ENCODE measurements at places on chromosomes 5 and 9.
A peak's percentile ranks its signal among the peaks of the same experiment; 100 is the strongest.

DNA sequence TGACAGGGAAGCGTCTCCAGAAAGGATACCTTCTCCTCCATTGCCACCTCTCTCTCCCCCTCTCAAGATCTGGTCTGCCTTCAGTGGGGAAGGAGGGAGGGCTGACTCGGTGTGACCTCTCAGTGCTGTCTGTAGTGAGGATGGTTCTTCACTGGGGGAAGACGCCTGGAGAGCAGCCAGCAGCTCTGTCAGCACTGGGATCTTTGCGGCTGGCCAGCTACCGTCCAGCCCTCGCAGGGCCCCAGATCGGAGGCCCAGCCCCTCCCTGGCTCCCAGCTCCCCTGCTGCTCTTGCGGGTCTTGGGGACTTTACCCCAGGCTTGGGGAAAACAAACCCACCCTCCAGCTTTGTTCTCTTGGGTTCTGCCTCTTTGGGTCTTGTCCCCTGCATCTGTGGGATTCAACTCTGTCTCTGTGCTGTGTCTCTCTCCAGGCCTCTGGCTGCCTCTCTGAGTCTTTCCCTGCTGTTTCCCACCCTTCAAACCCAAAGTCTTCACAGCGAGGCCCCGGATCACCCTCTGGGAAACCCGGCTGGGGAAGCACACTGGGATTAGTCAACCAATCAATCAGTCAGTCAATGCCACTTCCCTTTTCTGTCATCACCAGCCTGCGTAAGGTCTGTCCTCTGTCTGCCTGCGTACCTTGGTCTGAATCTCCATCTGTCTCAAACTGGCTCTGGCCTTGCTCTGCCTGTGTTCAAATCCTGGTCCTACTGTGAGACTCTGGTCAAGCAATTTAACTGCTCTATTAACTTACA is 23.0 kb downstream of the FGF18 start:
- DNase-seq = peak; percentile 54

GRCh38 chr5:134813827-134814226 is 31.9 kb upstream of the C5orf24 start:
- DNase-seq = no peak

DNA sequence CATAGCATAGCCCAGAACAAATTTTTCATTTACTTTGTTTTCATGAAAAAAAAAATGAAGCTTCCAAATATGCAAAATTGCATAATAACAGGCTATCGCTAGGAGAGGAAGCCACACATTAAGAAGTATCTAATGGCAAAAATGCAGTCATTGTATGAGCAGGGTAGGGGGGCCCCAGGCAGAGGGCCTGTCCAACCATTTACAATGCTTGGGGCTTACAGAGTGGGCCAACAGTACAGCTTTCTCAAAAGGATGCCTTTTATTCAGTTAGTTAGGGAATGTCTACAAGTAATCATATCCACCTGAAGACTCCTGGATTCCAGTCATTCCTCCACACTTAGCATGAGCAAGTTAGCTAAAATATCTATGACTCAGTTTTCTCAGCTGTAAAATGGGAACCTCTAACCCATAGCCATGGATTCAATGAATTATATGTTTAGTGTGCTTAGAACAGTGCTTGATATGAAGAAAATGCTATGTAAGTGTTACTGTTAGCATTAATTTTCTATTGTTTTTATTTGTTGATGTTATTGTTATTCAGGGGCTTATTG is 117.7 kb downstream of the GAS1 start:
- no peak for DNase-seq

- DNase-seq = peak; percentile 4
Measured at GRCh38 chr5:50593681-50594080, 72.8 kb upstream of the PARP8 start.

GRCh38 chr9:137077010-137077747 is at the start of gene UAP1L1:
Gene UAP1L1, plus strand, starts transcription at chr9:137077517. Its CDS starts 16 bp downstream, at chr9:137077533.
- DNase-seq = peak; percentile 52

DNA sequence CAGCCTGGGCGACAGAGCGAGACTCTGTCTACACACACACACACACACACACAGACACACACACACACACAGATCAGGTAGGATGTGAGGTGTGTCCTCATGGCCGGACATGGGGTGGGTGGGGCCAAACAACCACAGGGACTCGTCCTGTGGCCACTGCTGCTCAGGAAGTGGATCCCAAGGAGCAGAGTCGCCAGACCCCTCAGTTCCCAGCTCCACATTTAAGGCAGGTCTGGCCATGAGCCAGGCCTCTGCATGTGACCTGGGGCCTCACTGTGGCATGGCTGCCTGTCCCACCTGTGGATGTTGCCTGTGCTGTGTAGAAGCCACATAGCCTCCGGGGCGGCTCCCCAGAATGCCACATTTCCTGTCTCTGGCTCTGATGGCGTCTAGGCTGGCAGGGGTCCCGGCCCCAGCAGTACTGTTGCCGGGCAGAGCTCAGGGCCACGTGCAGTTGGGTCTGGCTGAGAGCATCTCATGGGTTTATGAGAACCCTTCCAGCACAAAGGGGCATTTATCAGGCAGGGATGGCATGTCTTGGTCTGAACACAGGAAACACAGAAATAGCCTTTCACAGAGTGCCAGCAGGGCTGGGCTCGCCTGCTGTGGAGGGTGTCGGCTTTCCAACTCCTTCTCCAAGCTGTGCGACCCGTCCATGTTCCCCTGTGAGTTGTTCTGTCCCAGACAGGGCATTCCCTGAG is 9.9 kb upstream of the NINJ1 start:
- no peak for DNase-seq

DNA sequence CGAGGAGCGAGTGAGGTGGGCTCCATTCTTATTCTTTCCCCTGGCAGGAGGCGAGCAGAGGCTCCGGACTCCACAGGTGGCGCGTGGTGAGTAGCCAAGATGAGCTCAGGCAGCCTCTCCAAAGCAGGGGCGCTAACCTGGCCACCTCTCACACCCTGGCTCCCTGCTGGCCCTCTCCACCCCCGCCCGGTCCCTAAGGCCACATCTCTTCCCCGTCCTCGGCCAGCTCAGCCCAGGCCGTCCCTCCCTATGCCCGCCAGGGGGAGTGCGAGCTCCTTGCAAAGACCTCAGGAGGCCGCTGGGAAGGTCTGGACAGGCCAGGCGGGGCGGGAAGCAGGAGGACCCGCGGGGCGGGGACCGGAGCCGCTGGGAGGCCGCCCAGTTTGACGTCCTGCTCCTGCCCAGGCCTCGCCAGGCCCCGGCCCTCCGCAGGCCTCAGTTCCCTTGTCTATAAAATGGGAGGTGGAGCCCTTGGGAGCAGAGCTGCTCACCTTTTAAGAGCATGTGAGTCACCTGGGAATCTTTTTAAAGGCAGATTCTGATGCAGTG is 46.3 kb upstream of the GGTA1 start:
- DNase-seq = peak; percentile 91

- peak; percentile 15 for DNase-seq
Measured at GRCh38 chr5:123813937-123814624, 302.1 kb downstream of the CSNK1G3 start.

DNA sequence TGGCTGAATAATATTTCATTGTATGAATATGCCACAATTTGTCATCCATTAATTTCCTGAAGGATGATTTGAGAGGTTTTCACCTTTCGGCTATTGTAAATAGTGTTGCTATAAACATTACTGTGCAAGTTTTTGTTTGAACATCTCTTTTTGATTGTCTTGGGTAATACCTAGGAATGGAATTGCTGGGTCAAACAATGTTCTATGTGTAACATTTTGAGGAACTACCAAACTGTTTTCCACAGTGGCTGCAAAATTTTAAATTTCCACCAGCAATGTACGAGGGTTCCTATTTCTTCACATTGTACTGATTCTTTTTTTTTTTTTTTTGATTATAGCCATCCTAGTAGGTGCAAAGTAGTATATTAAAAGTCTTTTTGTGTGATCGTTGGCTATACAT is 63.8 kb upstream of the ANKH start:
- DNase-seq = peak; percentile 51

- no peak for DNase-seq
Measured at GRCh38 chr5:139877129-139877597, 81.6 kb downstream of the PSD2 start.

Measured in fibroblast of mammary gland (primary cell).